ENCODE measurements at places on chromosomes 1 and 21.

DNA sequence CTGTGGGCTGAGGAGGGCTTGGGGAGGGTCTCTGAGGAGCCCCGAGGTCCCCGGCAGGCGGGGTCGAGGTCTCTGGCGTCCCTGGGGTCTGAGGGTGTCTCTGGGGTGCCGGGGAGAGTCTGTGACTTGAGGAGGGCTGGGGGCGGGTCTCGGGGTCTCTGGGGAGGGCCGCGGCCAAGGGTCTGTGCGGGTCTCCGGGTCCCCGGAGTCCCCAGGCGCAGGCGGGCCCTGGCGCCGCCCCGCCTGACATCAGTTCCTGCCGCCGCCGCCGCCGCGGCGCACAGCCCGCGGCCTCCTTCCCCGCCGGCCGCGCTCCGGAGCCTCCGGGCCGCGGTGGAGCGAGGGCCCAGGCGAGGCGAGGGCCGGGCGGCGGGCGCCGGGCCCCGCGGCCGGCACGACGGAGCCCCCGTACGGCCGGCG, at the start of gene PLEKHM2:
Gene PLEKHM2, plus strand, starts transcription at position 279 of the 420 bp plus-strand sequence. CDS start 239 bp downstream, outside the sequence.
- peak; percentile 31 for DNase-seq

- DNase-seq: peak; percentile 9
Measured at GRCh38 chr21:45644041-45644906, 749 bp downstream of the PCBP3 start.

GRCh38 chr1:36088265-36088576, 471 bp upstream of the ADPRS start:
- DNase-seq: no peak

GRCh38 chr21:46431884-46432488, 26.7 kb upstream of the DIP2A start:
- no peak for DNase-seq

- no peak for DNase-seq
Measured at GRCh38 chr1:205240569-205240968, 12.8 kb downstream of the TMCC2 start.

- no peak for DNase-seq
Measured at GRCh38 chr1:235928197-235928596, 61.5 kb upstream of the LYST start.

- DNase-seq: no peak
Measured at GRCh38 chr1:236951672-236952071, 52.6 kb downstream of the MT1HL1 start.

- DNase-seq: peak; percentile 98
Measured at GRCh38 chr1:30718091-30718635, 5.2 kb downstream of the MATN1 start.

DNA sequence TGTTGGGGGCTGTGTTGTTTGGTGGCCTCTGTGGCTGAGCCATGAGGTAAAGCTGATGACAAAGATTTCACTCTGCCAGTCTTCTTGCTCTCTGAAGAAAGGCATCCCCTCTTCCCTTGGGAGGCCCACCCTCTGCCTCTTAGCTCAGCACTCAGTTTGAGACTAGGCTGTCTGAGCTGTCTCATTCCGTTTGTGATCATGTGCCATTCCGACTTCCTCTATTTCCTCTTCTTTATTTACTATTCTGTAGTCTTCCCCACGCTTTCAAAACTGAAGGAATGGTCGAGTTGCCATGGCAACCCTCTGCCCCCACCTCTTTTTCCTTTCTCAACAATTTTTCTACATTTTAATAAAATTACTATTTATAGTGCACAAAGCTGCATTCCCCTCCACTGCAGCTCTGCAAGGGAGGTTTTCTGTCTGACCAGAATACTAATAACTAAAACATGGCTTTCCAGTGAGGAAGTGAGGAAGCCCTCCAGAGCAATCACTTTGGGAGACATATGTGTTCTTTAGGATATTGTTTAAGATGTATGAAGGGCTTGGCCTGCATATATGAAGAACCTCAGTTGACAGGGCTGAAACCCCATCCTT, 30.8 kb downstream of the KCNA3 start:
- DNase-seq: no peak

DNA sequence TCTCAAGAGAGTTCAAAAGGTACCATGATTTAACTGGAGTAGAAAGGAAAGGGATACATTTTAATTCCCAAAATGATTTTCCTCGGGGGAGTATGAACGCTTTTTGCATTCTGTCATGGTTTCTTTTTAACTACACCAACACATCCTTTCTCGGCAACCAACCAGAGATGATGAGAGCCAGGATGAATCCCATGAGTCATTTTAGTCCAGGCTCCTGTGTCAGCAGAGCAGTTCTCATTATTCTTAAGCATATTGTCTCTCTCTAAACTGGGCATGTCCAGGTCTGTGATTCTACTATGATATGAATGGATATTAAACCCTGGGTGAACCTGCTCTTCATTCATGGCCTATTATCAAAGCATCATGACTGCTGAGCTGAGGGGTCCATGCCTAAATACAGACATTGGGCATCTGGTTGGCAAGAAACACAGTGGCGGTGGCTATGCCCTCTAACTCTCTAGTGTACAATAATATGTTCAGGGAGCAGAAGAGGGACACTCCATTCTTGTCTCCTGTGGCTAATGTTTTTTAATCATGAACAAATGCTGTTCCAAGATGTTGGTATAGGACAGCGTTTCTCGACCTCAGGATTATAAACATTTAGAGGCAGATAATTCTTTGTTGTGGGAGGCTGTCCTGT, 124.3 kb upstream of the ESRRG start:
- no peak for DNase-seq

GRCh38 chr21:15586752-15587427, 142.9 kb upstream of the USP25 start:
- DNase-seq: no peak

- DNase-seq: no peak
Measured at GRCh38 chr21:14824126-14824525, 240.7 kb downstream of the NRIP1 start.

DNA sequence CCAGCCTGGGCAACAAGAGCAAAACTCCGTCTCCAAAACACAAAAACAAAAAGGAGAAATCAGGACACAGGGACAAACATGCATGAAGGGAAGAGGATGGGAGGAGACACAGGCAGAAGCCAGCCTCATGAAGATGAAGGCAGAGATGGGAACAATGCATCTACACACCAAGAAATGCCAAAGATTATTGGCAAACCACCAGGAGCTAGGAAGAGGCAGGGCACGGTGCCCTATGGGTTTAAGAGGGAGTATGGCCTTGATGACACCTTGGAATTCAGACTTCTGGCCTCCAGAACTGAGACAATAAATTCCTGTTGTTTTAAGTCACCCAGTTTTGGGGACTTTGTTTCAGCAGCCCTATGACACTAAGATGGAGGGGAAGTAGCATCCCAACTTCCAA, 5.2 kb downstream of the TMPRSS3 start:
- DNase-seq: no peak

- no peak for DNase-seq
Measured at GRCh38 chr1:33397994-33398393, 32.9 kb downstream of the PHC2 start.

GRCh38 chr1:184191181-184191621, 139.7 kb downstream of the TSEN15 start:
- no peak for DNase-seq

GRCh38 chr21:34885125-34885524, 164.0 kb downstream of the RUNX1 start:
- no peak for DNase-seq

DNA sequence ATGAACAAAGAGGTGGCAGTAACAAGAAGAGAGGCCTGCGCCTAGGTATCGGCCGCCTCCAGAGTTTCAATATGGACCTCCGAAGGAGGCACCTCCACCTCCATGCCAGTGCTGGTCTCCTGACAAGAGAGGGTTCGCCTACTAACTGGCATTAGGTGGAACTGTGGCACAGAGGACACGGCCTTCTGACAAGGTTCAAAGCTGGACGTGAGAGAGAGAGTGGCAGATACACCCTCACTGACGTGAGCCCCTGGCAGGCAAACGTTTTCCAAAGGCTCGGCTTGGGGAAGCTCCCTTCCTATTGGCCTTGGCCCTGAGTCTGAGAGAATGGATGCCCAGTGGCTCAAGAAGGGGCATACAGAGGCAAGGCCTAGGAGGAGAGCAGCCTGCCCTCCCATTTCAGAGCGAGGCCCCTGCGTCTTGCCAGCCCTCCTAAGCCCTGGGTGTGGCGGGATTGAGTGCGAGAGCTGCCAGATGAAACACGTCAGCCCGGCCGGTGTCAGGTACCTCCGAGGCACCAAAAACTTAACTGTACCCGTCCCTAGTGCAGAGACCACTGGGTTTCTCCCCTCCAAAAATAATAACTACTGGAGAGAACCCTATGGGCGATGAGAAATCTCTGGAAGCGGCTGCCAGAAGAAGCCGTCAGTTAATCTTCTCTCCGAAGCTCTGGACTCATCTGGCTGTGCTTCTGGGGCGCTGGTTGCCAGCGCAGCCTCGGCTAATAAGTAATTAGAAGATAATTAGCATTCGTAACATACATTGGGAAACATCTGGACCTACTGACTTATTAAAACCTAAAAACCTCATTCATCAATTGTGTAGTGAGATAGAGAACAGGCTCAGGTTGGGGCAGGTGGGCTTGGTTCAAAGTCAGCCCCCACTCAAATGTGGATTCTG, 283.6 kb downstream of the NPHP4 start:
- no peak for DNase-seq

GRCh38 chr1:49606082-49606481, 417.7 kb downstream of the AGBL4 start:
- no peak for DNase-seq

All from NCI-H1105 (cell line).